ENCODE measurements at places on chromosomes 1 and 21.
A peak's percentile ranks its signal among the peaks of the same experiment; 100 is the strongest.

DNA sequence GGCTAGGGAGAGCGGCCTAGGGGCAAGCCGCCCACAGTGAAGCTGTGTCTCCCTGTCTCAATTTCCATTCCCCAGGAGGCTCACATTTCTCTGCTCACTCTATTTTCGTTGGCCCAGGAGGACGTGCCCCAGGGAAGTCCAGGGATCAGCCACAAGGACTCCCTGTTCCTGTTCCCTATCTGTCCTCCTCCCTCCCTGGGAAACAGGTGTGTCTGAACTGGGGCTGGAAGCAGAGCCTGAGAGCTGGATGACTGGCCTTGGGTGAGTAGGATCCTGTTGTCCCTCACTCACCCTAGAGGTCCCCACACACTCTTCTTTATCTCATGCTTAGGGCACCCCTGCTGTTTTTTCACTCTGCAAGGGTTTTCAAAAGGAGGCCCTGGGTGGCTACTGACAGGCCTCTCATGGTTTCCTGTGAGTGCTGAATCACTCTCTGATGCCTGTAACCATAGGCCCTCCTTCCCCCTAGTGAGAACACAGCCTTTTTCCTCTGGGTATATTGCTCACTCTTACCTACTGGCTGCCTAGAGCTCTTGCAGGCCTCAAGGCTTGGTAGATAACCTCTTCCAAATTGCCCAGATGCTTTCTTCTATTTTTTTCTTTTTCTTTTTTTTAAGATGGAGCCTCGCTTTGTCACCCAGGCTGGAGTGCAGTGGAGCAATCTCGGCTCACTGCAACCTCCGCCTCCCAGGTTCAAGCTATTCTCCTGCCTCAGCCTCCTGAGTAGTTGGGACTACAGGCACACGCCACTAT lies 3.3 kb upstream of the UTP11 start:
- peak; percentile 48 for DNase-seq

GRCh38 chr1:216416488-216416887 lies 6.8 kb downstream of the USH2A start:
- no peak for DNase-seq

- no peak for DNase-seq
Observed at GRCh38 chr1:106319612-106320011, 736.9 kb upstream of the PRMT6 start.

GRCh38 chr1:198486903-198487302 lies 53.6 kb downstream of the ATP6V1G3 start:
- no peak for DNase-seq

- peak; percentile 44 for DNase-seq
Observed at GRCh38 chr1:9244501-9245229, 10.1 kb downstream of the H6PD start.

- no peak for DNase-seq
Observed at GRCh38 chr1:32486463-32487113, 21.7 kb downstream of the ZBTB8B start.

Data from ecto neural progenitor cell (in vitro differentiated cells).